ENCODE measurements at places on chromosomes 16 and 17.

DNA sequence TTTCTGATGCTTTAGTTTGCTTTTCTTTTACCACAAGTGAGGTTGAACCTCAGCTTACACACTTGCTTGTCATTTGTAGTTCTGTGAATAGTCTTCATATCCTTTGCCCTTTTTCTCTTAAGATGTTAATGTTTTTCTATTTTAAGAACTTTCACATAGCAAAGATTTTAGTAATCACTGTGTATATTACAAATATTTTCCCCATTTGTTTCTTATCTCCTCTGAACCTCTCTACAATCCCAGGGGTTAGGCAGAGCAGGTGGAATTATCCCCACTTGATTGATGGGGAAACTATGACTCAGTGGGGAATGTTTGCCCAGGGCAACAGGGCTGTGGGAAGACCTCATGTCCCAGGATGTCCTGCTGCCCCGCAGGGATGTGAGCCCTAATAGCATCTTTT lies 11.7 kb upstream of the MYH3 start:
- DNase-seq, result no peak

GRCh38 chr17:48122665-48123045 lies 15.1 kb downstream of the SNX11 start:
- no peak for DNase-seq

DNA sequence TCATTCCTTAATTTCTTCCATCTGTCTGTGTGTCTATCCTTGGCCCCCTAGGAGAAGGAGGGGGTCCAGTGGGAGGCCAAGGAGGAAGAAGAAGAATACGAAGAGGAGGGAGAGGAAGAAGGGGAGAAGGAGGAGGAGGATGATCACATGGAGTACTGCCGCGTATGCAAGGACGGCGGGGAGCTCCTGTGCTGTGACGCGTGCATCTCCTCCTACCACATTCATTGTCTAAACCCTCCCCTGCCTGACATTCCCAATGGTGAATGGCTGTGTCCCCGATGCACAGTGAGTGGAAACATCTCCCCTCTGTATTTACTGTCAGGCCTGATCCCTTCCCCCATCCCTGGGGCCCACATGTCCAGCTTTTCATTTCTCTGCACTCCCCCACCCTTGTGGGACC lies 6.3 kb downstream of the CHD3 start:
- no peak for DNase-seq

- DNase-seq, result no peak
These were observed 71.3 kb downstream of the YPEL2 start for GRCh38 chr17:59402760-59403159.

DNA sequence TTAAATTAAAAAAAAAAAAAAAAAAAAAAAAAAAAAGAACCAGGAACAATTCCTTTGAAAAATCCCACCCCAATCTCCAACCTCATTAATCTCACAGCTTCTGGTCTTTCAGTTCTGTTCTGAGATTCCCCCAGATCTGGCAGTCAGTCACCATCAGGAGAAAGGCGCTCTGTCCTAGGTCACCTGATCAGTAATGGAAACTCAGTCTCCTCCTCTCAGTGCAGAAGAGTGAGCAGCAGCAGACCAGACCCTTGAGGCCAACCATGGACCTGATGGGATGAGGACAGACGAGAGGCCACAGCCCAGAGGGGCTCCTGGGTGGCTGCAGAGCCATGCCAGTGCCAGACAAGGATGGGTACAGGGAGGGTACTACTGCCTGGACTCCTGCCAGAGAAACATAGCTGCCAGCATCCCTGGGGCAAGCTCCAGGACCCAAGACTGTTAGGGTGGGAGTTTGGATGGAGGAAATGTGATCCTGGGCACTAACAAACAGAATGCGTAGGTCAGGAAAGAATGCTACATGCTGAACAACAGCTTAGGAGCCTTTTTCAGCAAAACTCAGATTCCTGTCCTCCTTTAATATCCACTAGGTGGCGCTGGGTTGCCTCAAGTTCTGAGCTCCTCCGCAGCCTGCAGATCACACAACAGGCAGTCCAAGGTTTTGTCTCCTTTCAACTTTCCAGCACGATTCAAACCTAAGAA lies 28.7 kb downstream of the MPG start:
- DNase-seq, result peak; percentile 49
